CD14-positive monocyte (primary cell): ENCODE measurements at places on chromosomes 4 and X. TPM values are rescaled to one million over a fixed set of nuclear protein-coding genes. Genes with fewer than 3 reads are reported as not detected.

Gene CXCR3
- polyA plus RNA-seq, result 0.14 TPM

Gene CLCN4
- 1.3 TPM for polyA plus RNA-seq

Gene KIAA1210
- polyA plus RNA-seq, result not detected

Gene IRF2
- 76.8 TPM for polyA plus RNA-seq

Gene NXF2B
- polyA plus RNA-seq, result not detected

Gene HPSE
- polyA plus RNA-seq, result 65.8 TPM

Gene HERC5
- polyA plus RNA-seq, result 1.9 and 2.9 TPM in 2 replicates

Gene CORIN
- polyA plus RNA-seq, result not detected

Gene MAPK10
- not detected in 2 replicates for polyA plus RNA-seq

Gene HPGDS
- 0.30 TPM for polyA plus RNA-seq

Gene GCNA
- 1.1 and 4.7 TPM in 2 replicates for polyA plus RNA-seq

Gene VCX
- not detected in 2 replicates for polyA plus RNA-seq

Gene CLNK
- not detected for polyA plus RNA-seq

Gene GYPB
- not detected for polyA plus RNA-seq

Gene GLRA3
- not detected for polyA plus RNA-seq

Gene HTR2C
- polyA plus RNA-seq, result not detected

Gene RHOXF2B
- polyA plus RNA-seq, result 0.05 TPM

Gene TDO2
- polyA plus RNA-seq, result not detected

Gene STOX2
- polyA plus RNA-seq, result 0.01 TPM in 1 of 2 replicates, not detected in the other

Gene ETNPPL
- polyA plus RNA-seq, result not detected

Gene MUC7
- not detected in 2 replicates for polyA plus RNA-seq
